ENCODE measurements at places on chromosomes 6 and 20.

- DNase-seq = no peak
Measured at GRCh38 chr20:15895560-15896084, 677.6 kb downstream of the KIF16B start.

DNA sequence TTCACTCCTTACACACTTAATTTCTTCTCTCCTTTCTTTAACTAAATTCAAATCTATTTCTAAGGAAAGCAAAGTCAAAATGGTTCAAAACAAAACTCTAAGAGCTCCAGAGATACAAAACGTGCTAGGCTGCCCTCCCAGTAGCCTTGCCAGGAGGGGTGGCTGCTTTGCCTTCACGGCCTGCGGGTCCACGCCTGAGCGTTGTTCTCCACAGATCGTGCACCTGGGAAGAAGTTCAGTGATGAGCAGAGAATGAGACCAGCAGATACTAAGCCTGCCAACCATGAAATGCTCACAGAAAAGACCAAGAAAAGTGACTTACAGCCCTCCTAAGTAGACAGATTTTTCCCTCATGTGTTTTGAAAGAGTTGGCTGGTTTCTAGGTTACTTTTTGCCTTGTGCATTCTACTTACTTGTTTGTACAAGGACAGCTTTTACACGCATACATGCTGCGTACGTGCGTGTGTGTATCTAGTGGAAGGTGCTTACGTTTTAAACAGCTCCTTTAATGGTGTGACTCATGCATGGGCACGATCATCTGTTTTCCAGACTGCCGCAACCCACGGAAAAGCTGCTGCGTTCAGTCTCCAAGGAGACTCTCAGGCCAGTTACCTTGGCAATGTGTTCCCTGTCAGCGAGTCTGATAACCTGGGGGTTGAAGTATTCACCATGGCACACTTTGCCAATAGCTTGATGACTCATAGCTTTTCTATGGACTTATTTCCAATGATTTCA, 32.4 kb upstream of the PBOV1 start:
- DNase-seq = no peak

DNA sequence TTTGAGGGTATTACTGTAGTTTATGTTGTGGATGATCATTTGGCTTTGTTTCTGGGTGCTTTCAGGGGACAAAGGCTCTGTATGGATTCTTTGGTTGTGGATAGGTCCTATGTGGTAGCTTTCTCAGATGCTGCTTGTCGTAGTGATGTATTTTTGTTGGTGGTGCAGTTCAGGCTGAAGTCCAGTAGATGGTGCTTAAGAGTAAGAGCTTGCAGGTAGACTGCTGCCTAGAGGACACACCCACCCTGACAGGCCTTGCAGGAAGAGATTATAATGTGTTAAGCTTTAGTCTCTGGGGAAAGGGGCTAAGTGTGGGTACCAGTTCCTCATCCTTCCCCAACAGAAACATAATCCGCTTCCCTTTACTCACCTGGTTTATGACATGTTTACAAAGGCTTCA, 62.6 kb upstream of the ADGRB3 start:
- DNase-seq = no peak

DNA sequence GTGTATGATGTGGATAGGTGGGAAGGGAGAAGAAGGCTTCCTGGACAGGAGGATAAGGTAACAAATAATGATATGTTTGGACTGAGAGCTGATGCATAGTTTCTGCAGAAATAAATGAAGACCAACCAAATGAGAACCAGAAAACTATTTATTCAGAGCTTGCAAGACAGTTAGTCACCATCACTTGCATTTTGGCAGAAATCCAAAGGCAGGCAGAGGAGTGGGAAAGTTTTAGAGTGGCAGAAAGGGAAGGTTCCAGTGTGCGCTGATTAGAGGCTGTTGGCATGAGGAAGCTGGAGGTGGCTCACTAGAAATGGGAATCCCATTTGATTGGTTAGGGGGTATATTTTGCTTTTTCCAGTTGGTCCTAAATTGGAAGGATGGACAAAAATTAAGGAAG, 13.0 kb upstream of the F13A1 start:
- DNase-seq = no peak

- DNase-seq = no peak
Measured at GRCh38 chr20:13291157-13291556, 70.1 kb downstream of the ISM1 start.

DNA sequence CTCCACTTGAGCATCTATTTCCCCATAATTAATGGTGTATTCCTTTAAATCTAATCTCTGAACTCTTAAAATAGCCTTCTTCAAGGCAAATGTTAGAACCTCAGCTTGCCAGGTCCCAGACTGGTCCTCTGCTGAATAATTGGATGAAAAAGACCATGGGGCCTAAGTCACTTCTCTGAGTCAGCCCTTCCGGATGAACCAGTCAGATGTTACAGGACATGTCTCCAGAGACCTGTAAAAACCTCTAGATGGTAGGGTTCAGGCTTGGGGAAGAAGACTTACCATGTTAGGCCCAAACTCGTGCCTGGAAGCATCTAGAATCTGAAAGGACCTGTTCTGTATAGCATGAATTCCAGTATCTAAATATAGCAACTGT, 97.3 kb downstream of the CDKAL1 start:
- DNase-seq = no peak

- DNase-seq = no peak
Measured at GRCh38 chr6:44649365-44650025, 262.0 kb downstream of the CDC5L start.

DNA sequence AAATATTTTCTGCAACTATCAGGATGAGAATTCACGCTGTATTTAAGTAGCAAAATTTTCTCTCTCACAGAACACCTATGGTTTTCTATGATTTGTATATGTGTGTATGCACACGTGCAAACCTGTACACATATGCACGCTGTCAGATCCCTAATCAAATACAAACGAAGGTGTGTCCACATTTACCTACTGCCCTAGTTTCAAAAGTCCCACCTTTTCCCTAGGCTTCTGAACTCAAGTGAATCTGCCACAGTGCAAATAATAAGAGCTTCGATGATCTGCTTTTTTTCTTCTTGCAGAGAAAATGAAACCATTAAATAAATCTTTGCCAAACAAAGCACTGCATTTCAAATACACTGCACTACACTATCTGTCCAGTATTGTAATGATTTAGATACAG, 6.5 kb downstream of the HIVEP2 start:
- DNase-seq = no peak

DNA sequence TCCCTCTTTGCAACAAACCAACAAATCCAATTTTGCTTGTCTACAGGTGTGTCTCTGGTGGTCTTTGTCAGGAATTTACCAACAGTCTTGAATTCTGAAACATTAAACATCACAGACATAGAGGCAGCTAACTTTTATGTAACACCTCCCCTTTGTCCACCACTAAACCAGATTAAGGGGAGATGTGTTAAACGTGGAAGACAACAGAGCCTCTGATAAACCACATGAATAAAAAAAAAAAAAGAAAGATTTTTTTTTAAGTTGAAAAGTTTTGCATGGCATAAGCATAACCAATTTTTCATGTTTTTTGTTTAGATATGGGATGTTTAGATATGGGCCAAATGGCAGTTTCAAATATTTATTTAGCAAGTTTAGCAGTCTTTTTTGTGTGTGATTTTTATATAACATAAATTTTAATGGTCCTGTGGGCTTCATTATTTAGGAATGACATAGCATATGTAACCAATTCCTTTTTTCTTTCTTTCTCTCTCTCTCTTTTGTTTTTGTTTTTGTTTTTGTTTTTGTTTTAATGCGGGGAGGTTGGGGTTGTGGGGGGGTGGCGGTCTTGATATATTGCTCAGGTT, 60.7 kb upstream of the BTN3A2 start:
- DNase-seq = no peak

DNA sequence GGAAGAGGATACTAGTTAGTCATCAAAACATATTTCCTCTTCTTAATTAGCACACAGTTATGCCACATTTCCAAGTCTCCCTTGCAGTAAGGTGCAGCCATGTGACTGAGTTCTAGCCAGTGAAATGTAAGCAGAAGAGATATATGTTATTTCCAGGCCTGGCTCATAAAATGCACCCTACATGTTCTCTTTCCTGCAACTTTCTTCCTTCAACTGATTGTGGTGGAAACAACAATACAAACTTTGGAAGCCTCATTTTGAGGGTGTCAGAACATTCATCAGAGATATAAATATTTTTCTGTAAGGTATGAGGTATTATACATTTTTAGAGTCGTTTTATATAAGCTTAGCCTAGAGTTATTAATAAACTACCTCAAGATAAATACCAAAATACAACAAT, 110.9 kb upstream of the PDE7B start:
- DNase-seq = no peak

DNA sequence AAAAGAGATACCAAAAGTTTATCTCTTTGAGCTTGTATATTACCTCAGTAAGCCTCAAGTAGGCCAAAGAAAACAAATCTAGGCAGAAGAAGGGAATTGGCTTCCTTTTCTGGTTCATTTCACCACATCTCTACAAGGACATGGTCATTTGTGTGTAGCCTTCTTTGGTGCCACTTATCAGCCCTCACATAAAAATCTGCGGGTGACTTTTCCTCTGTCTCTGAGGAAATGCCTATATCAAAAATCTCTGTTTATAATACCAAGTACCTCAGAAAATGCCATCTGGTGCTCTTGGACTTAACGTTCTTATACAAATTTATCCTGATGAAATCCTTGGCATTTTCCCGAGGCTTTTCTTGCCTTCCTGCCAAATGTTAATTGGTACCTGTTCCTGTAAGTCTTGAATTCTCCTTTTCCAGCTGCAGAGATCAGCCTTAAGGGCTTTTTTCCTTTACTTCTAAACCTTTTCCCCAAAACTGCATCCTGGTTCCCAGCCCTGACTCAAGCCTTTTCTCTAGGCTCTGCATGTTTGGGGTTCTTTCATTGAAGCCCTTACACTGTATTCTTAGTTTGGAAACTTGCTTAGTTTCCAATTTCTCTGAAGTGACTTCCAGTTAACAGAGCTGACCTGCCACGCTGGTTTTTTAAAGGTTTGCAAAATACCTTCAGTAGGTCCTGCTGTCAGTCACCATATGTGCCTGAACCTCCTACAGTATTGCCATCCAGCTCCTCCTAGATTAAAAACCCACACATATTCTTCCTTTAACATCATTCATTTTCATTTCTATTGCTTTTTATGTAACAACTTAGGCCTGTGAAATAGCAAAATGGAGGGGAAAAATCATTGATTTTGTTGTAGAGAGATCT, 191.2 kb upstream of the PREP start:
- DNase-seq = no peak

GRCh38 chr20:38450412-38450975, 15.4 kb upstream of the SNHG17 start:
- no peak for DNase-seq

DNA sequence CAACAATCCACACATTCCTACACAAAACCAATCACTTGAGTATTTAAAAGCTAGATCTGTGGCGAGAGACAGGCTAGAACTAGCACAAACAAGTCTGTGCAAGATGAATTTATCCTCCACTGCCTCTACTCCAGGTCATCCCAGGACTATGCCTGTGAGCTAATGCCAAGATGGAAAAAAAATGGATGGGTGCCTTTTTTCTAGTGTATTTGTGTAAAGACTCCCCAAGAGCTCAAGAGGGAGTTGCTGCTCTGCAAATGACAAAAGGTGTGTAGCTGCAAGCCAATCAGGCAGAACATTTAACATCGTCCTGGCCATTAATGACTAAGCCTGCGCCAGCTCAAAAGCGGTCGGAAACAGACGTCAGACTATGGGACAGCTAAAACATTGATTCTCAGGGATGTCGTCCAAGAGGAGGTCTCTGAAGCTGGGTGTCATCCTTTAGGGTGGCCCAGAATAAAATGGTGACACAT, 21.9 kb downstream of the ATXN1 start:
- DNase-seq = no peak

- no peak for DNase-seq
Measured at GRCh38 chr6:89597988-89598387, 40.6 kb downstream of the LYRM2 start.

- DNase-seq = no peak
Measured at GRCh38 chr20:56273491-56273890, 25.0 kb downstream of the MC3R start.

DNA sequence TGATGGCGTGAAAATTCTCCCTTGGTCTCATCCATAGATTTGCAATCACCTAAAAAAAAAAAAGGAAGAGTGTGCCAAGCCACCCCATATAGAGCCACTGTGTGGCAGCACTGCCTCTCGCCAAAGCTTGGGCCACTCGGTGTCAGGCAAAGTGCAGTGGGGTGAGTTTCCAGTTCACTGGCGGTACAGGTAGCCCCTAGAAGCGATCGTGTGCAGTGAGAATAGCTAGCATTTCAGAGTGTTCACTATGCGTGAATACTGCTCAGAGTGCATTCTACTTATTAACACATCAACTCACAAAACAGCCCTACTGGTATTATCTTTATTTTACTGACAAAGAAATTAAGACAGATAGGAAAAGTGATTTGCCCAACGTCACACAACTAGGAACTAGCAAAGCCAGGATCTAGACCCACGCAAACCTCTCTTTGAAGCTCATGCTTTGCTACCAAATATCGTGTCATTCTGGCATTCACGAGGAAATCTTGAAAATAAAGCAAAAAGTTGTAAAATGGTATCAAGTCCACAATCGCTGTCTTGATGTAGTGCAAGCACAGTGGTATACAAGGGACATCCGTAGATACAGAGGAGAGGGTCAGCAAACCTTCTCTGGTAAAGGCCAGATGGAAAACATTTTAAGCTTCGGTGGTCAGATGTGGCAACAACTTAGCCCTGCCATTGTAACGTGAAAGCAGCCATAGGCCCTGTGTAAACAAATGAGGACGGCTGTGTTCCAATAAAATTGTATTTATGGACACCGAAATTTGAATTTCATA, 10.4 kb upstream of the GCNT2 start:
- DNase-seq = no peak

DNA sequence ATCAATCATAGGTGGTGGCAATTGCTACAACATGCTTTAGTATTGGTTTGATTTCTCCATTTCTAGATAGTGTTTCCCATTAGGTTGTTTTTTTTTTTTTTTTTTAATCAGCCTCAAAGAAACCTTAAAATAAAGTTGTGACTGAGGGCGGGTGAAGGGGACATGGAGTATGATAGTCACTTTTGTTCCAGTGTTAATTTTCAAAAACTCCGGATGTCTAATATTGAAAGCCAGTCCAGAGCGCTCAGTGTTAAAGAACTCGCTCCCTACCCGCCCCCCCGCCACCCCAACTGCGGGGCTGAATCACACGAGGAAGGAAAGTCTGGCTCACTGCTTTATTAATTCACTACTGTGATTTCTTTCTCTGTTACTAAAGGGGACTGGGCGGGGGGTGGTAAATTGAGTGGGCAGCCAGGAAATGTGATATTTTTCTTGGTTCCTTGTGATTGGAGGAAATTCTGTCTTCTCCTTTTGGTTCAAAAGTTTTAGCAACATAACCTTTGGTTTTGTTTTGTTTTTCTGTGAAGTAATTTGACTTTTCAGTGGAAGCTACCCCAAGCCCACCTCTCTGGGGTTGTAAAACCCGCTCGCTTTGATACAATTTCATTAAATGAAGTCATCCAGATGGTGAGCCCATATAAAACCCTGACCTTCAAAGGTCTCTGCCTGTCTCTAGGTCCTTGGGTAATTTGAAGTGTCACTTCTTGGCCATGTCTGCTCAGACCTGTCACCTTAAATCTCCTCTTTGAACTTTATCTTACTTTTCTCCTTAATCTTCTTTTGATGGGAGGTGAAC, 38.0 kb downstream of the TNFAIP3 start:
- no peak for DNase-seq

- no peak for DNase-seq
Measured at GRCh38 chr20:37414224-37415035, 68.5 kb downstream of the SRC start.

Measured in left renal cortex interstitium (tissue), 4 donors.